ENCODE measurements at places on chromosomes 6 and 20. TPM values are rescaled to one million over a fixed set of nuclear protein-coding genes. Genes with fewer than 3 reads are reported as not detected.

- no peak for DNase-seq
These were observed 255.6 kb downstream of the PREX1 start for GRCh38 chr20:48571949-48572847.

The NOX3 gene
- total RNA-seq, result not detected

GRCh38 chr6:32529697-32530430 is at the start of gene HLA-DRB5:
Gene HLA-DRB5, minus strand, starts transcription at chr6:32530287. Its CDS starts 63 bp downstream, at chr6:32530224.
- peak; percentile 22 for DNase-seq

GRCh38 chr6:123017104-123017682 is 21.2 kb downstream of the CLVS2 start:
- DNase-seq, result no peak

The TENT5A gene
- 36.6 TPM for total RNA-seq

The OPRL1 gene
- total RNA-seq, result 0.71 TPM

The CPNE5 gene
- total RNA-seq, result 14.7 TPM

DNA sequence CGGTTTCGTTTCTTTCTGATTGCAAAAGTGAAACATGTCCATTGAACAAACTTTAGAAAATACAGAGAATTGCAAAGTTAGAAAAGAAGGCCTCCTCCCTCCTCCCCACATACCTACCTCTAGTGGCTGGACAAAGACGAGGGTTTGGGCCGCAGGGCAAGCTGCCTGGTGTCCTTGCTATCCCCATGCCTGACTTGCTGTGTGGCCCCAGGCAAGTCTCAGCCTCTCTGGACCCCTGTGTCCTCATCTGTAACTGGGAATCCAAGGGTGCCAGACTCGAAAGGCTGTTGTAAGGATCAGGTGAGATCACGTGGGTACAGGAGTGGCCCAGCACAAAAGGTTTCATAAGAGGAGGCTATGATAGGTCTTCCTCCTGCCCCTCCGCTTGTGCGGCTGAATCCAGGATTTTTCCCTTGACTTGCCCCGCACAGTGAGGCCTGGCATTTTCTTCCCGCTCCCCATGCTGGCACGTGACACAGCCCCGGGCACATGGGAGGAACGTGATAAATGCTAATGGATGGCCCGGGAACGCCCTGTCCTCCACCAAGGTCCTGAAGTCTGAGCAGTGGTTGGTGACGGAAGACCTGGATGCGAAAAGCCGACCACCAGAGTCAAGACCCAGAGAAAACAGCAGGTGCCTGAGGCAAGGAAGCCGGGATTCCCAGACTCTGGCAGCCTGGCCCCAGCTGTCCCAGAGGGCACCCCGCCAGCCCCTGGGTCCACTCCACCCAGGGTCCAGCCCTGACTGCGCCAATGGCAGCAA is 55.8 kb downstream of the UBE2V1 start:
- no peak for DNase-seq

- DNase-seq, result no peak
These were observed 157.6 kb upstream of the PDE7B start for GRCh38 chr6:135693811-135694370.

The LIME1 gene
- total RNA-seq, result 3.6 TPM
